ENCODE measurements at places on chromosomes 6 and 20.

DNA sequence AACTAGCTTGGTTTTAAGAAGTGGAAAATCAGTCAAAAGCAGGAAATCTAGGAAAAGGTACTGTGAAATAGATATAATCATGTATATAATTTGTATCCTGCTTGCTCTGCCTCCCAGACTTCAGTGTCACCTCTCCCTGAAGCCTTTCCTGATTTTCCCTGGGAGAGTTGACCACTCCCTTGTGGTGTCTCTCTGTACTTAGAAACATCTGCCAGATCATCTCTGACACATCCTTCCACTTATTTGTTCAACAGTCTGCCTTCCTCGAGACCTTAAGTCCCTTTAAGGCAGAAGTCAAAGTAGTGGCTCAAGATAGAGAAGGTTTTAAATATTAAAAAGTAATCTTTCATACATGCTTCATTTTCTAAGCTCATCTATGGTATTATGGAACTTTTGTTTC is 236.5 kb downstream of the CDKAL1 start:
- no peak for DNase-seq

DNA sequence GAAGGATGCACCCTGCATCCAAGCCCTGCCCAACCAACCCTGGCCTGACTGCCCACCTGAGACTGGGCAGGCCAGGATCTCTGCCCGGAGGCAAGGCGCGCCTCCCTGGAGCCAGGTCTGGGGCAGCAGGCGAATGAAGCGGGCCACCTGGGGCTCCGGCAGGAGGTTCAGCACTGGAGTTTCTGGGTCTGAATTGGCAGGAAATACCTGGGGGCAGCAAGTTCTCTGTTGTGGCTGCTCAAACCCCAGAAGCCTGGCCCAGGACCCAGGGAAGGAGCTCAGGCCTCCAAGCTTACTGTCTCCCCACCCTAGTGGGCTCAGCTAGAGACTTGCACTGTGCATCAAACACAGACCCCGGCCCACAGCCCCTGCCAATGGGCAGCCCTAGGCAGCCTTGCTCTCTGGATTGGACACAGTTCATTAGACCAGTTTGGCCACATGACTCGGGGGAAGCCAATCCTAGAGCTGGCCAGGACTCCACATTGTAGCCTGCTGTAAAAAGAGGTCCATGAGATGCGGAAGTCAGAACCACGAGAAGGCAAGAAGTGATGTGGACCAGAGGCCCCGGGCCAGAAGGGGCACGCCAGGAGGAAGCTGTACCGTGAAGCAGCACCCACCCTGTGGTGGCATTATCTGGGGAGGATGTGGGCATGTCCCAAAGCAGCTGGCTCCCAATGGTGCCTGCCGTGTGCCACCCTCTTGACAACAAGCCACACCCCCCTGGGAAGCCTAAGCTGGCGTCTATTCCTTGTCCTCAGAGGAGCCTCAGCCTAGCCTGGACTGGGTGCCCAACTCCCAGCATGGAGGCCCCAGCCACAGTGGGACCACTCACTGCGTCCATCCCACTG is 3.1 kb downstream of the CPXM1 start:
- no peak for DNase-seq

DNA sequence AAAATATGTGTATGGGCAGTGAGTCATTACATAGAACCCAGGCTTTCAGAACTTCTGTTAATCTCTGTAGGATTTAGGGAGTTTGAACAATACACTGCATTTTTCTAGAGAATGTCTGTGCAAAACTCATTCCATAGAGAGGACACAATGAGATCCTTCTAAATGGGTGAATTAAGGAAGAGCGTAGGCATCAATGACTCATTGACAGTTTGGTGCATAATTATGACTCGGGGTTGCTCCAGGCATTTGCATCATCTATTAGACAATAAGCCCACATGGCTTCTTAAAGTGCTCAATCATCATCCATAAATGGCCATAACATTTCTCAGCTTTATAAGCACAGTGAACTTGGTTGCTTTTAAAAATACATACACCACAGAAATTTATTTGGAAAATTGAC is 625.5 kb downstream of the CDH26 start:
- no peak for DNase-seq

GRCh38 chr6:38030380-38030779 is 210.9 kb downstream of the ZFAND3 start:
- no peak for DNase-seq

- DNase-seq: no peak
Observed at GRCh38 chr20:5216663-5217062, 89.9 kb downstream of the CDS2 start.

DNA sequence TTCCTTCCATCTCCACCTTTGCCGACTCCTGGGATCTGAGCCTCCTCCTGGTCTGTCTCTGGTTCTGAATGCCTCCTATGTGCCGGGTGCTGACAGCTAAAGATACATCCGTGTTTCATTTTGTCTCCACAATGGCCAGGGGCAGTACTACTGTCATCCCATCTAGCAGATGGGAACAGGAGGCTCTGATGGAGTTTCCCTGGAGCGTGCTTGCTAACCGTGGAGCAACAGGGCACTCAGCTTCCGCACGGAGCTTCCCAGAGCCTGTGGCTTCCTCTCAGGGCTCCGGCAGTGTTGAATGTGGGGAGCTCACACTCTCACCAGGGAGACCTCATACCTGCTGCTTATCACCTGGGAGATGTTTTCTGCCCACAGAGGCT is 11.9 kb upstream of the NPBWR2 start:
- DNase-seq: no peak

- DNase-seq: no peak
Observed at GRCh38 chr20:5080384-5080877, 39.3 kb downstream of the PCNA start.

DNA sequence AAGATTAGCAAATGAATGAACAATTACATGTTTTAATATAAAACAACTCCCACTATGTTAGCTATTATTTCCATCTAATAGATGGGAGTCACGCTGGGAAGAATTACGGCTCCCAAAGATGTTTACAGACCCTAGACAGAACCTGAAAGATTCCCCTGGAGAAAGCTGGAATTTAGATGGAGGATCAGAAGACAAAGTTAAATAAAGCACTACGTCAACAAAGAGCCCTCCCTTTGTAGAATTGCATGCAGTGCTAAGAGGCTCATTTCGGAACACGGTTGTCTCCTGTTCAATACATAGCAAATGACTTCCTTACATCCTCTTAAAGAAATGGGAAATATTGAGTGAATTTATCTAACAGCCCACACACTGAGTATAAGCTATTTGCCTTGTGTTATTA is 328.3 kb downstream of the CBLN4 start:
- DNase-seq: no peak

DNA sequence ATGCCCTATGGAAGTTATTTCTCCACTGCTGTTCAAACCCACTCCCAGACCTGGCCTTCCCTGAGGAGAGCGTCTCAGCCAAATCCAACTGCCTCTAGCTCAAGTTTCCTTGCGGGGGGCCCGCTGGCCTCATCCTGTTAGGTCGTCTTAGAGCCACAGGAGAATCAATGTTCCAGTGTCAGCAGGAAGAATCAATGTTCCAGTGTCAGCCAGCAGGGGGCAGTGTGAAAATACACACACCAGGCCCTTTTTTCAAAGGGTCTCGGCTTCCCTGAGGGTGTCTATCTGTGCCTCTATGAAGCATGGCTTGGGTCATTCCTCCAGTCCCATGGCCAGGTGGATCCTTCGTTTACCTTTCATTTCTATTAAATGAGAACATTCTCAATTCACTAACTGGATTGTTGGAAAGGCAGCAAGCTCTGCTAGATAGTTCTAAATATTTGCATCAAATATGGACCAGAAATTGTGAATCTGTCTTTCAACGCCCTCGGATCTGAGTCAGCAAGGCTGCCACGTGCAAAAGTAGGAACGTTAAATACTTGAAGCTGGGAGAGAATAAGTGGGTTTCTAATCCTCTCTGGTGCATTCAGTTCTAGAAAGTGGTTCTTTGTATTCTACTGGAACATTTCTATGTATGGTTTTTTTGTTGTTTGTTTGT is 19.2 kb downstream of the PRND start:
- DNase-seq: peak; percentile 54

DNA sequence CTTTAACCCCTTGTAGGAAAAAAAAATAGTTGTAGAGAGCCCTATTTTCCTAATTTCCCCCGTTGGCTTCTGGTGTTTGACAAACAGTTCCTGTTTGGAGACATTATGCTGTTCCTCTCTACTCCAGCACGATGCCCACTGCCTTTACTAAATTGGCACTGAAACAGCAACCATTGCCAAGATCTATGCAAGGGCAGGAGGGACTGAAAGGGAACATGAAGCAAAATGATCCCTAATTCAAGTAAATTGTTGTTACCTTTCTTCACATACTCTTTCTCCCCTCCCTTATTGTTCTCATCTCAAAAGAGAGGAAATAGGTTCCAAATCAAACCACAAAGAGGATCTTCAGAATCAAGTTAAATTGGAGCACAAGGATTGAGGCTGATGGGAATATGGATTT is 764.1 kb upstream of the MMS22L start:
- no peak for DNase-seq

DNA sequence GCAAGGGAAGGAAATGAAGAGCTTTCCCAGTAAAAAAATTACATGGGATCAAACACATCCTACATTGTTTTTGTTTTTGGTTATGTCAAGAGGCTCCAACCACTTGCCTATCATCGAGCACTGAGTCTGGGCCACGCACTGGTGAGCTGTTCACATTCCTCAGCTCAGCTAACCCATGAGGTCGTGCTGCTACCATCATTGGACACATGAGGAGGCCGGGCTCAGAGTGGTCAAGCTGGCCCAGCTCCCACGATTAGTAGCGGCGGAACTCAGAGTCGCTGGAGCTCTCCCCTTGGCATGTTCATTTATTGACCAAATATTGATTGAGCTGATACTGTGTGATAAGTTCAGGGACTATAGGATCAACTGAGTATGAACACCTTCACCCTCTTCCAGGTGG is 164.9 kb downstream of the CDH26 start:
- no peak for DNase-seq

DNA sequence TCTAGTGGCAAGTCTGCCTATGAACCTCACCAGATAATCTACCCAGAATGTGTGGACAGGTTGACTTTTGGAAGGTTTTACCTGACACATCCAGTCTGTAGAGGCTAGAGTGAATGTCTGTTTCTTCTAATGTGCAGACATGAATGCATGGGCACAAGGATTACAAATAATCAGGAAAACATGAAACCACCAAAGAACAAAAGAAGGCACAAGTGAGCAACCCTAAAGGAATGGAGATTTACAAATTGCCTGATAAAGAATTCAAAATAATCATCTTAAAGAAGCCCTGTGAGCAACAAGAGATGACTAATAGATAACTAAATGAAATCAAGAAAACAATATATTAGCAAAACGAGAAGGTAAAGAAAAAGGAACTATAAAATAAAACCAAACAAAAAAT is 876.1 kb upstream of the ADGRB3 start:
- DNase-seq: no peak

GRCh38 chr6:41551857-41552256 is 5.7 kb downstream of the FOXP4 start:
- DNase-seq: no peak

GRCh38 chr6:92196325-92196724 is 1223.0 kb downstream of the EPHA7 start:
- no peak for DNase-seq

GRCh38 chr20:39873286-39873685 is 815.8 kb downstream of the MAFB start:
- DNase-seq: no peak

DNA sequence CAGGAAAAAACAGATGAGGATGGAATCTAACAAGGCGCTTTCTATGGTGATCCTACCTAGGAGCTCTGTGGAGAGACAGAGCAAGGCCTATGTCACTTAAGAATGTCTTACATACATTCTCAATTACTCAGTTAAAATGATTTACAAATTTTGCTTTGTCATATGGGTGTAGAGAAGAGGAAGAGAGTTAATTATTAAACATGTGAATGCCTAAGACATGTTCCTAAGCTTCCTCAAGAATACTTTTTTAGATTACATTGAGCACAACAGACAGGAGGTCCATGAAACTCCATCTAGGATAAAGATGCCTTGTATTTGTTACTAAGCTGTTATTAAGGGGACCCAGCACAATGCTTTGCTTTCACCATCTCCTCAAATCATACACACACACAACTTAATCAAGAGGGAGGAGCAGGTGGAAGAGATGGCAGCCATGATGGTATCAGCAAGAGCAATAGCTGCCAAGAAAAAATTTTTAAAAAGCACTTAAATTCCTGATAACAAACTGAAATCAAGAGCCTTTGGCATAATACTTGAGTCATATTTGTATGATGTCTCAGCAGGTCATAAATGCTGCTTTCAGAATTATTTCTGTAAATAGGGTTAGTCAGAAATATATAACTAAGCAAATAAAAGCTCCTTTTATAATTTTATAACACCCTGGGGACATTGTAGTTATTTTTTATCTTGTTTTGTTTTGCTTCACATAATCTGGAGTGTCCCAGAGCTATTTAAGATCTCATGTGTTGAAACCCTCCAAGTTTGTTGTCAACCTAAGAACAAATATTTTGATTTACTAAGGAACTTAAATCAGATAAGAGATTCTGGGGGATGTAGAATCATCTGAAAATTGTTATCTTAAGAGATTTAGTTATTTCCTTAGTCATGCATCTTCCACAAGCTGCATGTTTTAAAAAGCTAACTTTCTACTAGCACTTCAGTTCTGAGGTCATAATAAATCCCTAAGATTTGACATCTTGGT is 70.0 kb upstream of the CD2AP start:
- no peak for DNase-seq

GRCh38 chr6:167948716-167949115 is 48.8 kb upstream of the KIF25 start:
- DNase-seq: no peak

- DNase-seq: no peak
Observed at GRCh38 chr6:42001506-42001905, 48.8 kb upstream of the TAF8 start.

- no peak for DNase-seq
Observed at GRCh38 chr20:41365777-41366545, 657 bp downstream of the EMILIN3 start.

DNA sequence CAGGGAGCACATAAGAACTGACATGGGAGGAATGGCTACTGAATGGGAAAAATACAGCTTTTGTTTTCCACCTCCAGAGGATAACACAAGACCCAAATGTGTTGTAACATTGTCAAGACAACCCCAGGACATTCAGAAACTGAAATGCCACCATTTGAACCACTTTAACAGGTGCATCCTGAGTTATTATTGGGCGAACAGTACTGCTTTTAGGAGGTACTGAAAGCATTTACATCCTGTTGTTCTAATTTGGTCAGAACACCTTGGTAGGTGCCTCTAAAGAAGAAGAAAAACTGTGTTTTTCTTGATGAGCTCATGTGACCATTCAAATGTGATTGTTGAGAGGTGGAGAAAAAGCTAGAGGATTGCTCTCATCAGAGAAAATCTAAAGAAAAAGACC is 6.4 kb upstream of the TXNDC5 start:
- DNase-seq: no peak

- DNase-seq: no peak
Observed at GRCh38 chr6:15280028-15280427, 34.2 kb downstream of the JARID2 start.

All from stimulated activated CD4-positive, alpha-beta T cell treated with anti-CD3 and anti-CD28 coated beads, Interleukin-1b, Interleukin-23, amount 100 ng/mL, for 1 hour (primary cell).